ENCODE measurements at places on chromosomes 7 and 10.

DNA sequence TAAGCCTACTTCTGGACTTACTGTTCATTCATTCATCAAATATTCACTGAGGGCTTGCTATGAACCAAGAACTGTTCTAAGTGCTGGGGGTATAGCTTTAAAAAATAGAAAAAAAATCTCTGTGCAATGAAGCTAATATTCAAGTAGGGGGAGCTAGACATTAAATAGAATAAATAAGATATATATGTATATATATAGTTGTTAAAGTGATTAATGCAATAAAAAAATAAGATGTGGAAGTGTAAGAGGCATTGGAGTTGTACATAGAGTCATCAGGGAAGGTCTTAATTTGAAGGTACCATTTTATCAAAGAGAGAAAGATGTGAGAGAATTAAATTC lies 181.2 kb upstream of the AGR3 start:
- DNase-seq: no peak

- DNase-seq: peak; percentile 7
These were observed 72.1 kb downstream of the USP6NL start for GRCh38 chr10:11539191-11539868.

- DNase-seq: no peak
These were observed 49.6 kb downstream of the PLPP4 start for GRCh38 chr10:120506674-120507073.

- DNase-seq: no peak
These were observed 43.8 kb downstream of the DENND2A start for GRCh38 chr7:140596519-140597427.

DNA sequence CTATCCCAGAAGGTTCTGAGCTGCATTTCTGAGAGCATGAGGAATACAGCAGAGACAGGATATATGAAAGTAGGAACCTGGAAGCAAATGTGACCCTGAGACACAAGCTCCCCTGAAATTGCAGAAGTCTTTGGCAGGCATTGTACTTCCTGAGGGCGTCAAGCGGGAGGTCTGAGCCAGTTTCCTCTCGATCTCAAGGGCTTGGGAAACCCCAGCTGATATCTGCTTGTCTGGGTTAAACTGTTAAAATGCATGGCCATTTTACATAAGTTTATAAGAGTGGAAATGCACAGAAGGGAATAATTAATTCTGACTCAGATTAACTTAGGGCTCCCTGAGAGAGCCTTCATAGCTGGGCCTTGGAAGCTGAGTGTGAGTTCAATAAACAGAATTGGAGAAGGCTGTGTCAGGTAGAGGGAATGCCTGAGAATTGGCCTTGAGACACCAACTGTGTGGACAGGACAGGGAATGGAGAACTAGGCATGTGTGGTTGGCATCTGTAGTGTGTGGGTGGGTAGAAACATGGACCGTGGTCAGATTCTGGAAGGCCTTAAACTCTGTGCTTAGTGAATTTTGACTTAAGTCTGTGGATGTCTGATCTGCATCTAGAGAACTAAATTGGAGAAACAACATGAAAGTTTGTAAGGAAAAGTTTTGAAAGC lies 53.3 kb downstream of the WIPF3 start:
- no peak for DNase-seq

- DNase-seq: no peak
These were observed 13.9 kb upstream of the PLXNA4 start for GRCh38 chr7:132590162-132590561.

DNA sequence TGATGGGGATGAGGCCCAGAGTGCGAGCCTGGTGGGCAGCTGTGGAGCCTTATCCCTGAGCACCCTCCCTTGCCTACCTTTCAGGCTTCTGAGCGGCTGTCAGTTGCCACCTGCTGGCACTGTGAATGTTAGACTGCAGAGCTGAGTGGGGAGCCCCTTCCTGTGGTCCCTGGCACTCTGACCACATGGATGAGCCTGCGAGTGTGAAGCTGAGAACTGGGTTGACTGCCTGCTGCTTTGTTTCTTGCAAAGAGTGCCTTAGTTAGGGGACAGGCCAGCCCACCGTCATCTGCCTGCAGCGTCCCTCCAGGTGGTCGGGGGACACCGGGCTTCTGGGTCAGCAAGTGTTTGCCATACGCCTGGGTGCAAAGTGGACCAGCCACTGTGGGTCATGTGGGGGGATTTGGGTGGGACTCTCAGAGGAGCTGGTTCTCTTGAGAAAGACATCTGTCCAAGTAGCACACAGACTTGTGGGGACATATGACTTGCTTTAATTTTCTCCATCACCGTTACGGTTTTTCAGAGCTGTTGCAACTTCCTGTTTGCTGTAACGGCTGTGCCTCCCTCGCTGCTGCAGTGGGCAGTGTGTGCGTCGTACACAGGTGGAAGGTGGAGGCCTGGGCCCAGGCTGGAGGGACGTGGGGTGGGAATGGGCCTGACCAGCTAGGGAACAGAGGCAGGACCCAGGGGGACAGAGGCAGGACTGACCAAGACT lies 13.7 kb downstream of the INPP5A start:
- no peak for DNase-seq

DNA sequence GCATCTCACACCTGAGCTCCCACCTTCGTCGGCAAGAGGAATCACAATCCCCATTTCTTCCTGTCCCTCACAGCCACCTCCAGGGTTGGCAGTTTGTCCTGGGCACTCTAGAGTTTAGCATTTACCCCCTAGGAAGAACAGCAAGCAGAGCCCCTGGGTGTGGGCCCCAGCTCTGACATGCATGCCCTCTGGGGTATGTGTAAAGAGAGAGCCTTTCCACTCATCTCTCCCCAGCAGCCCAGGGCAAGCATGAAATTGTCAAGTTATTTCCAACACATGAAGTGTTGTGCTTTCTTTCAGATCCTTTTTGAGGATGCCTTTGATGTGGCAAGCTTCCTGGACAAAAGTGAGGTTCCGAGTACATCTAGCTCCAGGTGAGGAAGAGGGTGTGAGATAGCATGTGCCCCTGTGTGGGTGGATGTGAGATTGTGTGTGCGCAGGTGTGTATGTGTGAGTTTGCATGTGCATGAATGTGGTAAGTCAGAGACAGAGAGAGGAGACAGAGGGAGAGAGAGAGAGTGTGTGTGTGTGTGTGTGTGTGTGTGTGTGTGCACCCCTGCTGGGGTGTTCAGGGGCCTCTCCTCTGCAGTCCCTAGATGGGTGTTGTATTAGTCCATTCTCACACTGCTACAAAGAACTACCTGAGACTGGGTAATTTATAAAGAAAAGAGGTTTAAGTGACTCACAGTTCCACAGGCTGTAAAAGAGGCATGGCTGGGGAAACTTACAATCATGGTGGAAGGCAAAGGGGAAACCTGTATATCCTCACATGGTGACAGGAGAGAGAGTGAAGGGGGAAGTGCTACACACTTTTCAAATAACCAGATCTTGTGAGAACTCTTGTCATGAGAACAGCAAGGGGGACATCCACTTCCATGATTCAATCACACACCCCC lies 18.1 kb downstream of the STRA8 start:
- DNase-seq: no peak

DNA sequence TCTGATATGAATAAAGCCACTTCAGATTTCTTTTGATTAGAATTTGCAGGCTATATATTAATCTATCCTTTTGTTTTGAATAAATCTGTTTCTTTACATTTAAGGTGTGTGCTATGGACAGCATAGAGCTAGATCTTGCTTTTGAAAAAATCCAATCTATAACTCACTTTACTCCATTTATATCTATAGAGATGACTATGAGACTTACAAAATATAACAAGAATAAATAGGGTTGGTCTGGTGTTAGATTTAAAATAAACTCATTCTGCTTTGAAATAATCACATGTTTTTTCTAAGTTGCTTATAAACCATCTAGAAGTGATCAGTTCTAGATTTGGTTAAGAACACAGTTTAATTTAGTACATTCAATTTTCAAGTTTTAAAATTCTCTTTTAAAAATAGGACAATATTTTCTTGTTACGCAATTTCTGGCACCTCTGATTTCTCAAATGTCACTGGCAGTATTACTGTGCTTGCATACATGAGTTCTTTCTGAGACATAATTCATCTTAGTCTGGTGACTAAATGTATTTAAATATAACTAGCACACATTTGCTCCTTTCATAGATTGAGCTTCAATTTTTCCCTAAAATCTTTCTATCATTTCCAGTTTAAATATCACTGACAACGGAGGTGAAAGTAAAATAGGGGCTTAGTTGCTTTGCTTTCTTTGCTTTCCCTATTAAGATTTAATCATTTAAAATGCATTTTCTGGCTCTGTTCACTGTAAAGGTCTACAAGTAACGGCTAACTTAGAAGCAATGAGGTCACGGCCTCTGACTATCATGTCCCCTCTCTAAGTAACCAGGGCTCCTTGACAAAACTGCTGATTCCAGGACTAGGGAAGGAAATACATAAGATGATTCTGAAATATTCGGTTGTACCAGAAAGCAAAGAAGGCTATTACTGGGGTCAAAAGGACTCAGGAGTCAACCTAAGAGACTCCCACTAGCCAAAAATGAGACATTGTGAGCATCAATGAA lies 89.3 kb downstream of the ICA1 start:
- no peak for DNase-seq
